NCI-H1930 (cell line): ENCODE measurements at places on chromosomes 3 and 15.

DNA sequence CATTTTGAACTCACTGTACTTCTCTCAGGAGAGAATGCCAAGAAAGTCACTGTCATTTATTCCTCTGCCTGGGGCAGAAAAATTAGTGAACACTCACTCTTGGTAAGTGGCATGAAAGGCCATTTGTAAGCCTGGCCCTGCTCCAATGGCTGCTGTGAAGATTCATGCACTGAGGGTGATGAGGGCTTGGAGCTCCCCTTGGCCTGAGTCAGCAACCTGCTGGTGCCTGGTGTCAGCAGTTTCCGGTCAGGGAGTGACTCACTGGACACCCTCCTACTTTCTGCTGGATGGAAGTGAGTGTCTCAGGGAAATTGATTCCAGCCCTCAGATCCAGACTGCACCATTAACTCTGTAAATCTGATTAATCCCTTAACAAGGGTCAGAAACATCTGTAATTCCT, 37.6 kb downstream of the TRA2B start:
- no peak for DNase-seq

- no peak for DNase-seq
Measured at GRCh38 chr3:192435241-192435640, 292.1 kb downstream of the FGF12 start.

DNA sequence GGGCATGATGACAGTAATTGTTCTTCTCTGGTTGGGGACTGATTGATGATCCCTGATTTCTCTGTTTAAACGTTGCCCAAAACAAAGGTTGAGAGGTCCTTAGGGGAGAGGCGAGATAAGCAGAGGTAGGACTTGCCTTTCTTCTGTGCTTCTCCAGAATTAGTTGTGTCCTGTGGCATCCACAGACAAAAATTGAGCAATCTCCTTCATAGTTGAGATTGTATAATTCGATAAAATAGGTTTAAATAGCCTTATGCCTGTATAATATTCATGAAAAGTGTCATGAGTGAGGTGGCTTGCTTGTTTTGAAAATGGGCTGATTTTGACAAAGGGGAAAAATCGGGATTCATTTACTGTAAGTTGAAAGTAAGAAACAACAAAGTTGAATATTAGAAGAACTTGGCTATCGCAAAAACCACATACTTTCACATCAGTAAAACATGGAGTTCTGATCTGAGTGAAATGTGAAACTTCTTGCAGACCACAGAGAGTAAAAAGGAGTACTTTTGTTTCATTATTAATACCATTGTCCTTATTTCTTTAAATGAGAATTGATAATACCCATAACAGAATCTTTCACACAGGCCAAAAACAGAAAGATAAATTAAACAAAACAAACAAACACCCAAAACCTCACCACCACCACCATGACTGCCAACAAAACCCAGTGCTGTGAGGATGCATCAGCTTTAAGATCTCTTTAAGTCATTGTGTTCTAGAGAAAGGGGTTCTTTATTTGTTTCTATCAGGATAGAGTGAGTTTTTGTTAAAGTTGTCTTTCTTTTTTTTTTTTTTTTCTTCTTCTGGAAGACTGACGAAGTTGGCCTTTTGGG, 155.7 kb downstream of the LPP start:
- DNase-seq, result no peak

- DNase-seq, result no peak
Measured at GRCh38 chr3:107208796-107209195, 168.4 kb upstream of the CCDC54 start.

GRCh38 chr15:38201714-38202113, 50.9 kb upstream of the SPRED1 start:
- no peak for DNase-seq

DNA sequence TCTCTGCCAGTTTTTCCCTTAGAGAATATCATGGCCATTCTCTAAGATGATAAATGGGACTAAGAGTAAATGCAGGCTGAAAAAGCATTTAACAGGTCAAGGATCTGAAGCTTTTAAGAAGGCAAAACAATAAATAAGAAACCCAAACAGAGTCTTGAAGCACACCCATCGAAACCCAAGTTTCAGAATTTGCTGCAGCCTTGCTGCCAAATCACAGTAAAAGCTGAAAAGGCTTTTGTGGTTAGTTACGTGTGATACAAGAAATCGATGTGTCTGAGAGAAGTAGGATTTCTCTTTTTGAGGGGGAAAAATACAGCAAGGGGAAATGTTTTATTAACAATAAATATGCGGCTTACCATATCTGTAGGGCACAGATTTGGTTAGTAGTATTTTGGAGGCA, 92.0 kb downstream of the IGF1R start:
- DNase-seq, result no peak

DNA sequence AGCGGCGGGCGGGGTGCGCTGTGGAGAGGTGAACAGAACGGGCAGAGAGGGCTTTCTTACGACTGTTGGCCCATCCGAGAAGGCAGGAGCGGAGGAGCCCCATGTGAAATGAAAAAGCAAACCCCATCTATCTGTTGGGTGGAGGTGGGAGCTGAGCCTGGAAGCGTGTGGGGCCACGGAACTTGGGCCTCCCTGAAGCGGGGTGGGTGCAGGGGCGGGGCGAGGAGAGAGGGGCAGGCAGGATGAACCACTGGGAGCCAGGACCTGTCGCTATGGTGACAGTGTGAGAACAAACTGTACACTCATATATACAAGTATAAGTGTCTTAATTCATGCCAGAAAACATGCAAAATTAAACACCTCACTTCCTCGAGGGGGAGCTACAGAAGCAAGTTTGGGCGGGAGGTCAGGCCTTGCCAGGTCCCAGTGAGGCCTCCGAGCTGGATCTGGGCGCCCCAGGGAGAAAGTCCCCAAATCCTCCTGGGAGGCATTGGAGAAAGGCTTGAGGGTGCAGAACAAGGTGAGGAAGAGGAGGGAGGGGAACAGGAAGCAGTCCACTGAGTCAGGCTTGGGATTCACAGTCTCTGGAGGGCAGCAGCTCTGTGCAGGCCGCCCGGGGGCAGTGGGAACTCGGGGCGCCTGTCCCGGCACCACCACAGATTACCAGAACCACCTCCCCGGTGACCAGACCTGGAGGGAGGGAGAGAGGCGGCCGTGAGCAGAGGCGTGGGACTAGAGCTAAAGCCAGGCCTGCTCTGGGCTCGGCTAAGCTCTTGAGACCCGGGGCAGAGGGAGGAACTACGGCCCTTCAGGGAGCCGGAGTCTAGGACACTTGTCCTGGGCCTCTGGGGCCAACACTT, 34.8 kb downstream of the RBPMS2 start:
- no peak for DNase-seq

GRCh38 chr3:183492849-183493179, 62.7 kb downstream of the KLHL6 start:
- no peak for DNase-seq

DNA sequence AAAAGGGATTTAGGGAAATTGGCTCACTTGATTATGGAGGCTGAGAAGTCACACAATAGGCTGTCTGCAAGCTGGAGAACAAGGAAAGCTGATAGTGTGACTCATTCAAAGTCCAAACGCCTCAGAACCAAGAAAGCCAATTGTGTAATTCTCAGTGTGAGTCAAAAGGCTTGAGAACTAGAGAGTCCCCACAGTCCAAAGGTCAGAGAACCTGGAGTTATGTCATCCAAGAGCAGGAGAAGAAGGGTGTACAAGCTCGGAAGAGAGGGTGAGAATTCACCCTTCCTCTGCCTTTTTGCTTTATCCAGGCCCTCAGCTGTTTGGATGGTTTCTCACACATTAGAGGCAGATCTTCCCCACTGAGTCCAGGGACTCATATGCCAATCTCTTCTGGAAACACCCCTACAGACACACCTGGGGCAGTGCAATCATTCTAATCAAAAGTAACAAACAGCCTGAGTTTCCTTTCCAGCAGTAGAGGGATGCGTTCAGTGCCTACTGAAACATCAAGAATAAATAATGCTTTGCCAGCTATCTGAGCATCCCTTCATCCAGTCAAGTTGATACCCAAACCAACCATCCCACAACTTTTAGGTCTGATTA, 271.5 kb downstream of the SATB1 start:
- no peak for DNase-seq

DNA sequence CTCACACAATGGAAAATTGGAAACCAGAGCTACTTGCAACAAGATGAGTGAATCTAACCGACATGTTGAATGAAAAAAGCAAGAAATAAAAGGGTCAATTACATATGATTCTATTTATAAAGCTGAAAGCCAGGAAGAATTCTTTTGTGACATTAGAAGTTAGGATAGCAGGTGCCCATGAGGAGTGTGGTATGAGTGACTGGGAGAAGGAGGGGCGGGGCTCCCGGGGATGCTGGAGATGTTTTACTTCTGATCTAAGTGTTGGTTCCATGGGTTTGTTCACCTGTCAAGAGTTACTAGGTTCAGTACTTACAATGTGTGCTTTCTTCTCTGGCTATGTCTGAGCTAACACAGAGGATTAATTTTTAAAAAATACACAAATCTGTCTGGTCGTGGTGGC, 60.8 kb downstream of the NSMCE3 start:
- DNase-seq, result no peak

DNA sequence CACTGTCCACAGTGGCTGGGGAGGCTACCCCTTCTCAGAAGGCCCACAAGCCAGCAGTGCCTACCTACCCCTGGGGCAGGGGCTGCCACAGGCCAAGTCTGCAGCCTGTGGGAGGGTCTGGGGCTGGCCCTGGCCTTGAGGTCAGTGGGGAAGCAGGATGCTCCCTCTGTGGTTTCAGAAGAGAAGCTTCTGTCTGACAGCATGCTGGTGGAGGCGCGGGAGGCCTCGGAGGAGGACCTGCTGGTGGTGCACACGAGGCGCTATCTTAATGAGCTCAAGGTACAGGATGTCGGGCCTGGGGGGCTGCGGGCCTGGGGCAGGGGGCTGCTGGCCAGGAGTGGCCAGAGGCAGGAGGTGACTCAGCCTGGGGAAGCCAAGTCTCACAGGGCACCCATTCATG, 3.2 kb downstream of the HDAC11 start:
- DNase-seq, result no peak

DNA sequence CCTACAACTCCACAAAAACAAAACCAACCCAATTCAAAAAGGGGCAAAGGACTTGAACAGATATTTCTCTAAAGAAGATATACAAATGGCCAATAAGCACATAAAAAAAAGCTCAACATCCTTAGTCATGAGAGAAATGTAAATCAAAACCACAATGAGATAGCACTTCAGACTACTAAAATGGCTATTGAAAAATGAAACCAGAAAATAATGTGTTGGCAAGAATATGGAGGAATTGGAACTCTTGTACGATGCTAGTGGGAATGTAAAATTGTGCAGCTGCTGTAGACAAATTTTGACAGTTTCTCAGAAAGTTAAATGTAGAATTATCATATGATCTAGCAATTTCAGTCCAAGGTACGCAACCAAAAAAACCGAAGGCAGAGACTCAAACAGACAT, 29.0 kb downstream of the KY start:
- DNase-seq, result no peak

GRCh38 chr15:36748366-36749115, 169.1 kb downstream of the CDIN1 start:
- no peak for DNase-seq

- no peak for DNase-seq
Measured at GRCh38 chr15:81888748-81889484, 156.9 kb downstream of the MEX3B start.

GRCh38 chr15:48389691-48390143, 58.5 kb downstream of the DUT start:
- DNase-seq, result no peak

GRCh38 chr3:65758438-65758837, 280.3 kb downstream of the MAGI1 start:
- no peak for DNase-seq

DNA sequence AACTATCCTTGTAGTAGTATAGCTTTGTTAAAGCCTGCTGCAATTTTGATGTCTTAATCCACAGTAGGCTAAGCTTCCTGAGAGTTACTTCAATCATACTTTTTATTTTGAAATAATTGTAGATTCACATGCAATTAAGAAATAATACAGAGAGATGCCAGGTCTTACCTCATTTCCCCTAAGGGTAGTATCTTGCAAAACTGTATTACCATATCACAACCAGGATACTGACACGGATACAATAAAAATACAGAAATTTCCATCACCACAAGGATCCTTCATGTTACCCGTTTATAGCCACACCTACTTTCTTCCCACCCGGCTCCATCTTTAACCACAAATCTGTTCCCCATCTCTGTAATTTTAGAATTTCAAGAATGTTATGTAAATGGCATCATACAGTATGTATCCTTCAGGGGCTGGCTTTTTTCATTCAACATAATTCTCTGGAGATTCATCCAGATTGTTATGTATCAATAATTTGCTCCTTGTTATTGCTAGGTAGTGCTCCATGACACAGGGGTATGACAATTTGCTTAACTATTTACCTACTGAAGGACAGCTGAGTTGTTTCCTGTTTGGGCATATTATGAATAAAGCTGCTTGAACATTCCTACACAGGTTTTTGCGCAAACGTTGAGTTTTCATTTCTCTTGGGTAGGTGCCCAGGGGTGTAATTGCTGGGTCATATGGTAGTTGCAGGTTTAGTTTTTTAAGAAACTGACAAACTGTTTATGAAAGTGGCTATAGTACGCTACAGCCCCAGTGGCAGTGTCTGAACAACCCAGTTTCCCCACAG, 21.6 kb downstream of the BDH1 start:
- no peak for DNase-seq

GRCh38 chr3:99774467-99774866, 43.2 kb upstream of the CMSS1 start:
- no peak for DNase-seq

GRCh38 chr15:56460071-56460470, 4.9 kb downstream of the MNS1 start:
- no peak for DNase-seq

DNA sequence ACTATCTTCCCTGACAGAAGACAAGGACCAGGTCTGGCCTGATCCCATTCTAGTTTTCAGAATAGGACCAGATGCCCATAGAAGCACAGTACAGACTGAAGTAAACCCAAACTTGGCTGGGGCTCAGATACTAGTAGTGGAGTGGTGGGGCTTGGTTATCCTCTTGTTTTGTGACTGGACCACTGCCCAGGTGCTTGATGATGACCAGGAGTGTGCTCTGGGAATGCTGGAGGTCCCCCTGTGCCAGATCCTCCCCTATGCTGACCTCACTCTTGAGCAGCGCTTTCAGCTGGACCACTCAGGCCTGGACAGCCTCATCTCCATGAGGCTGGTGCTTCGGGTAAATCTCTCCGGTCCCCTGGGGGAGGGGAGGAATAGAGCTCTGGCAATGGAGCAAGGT, 36.3 kb downstream of the ESYT3 start:
- DNase-seq, result no peak

DNA sequence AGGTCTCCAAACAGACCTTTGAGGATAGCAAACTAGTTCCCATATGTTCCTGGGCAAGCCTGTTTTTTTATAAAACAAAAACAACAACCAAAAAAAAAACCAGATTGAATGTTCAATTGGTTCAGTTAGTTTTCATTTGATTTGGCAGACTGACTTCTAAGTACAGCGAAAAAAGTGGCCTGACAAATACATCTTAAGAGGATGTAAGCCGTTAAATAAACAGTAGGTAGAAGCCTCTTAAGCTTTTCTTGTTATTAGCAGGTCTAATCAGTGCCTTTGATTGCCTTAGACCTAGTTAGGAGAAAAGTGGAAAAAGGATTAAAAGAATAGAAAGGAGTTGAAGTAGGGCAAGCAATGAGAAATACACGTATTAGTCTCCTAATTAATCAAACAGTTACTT, 13.2 kb downstream of the TSC22D2 start:
- no peak for DNase-seq

GRCh38 chr3:39407259-39407629, 724 bp downstream of the RPSA start:
- DNase-seq, result no peak
